ENCODE measurements at places on chromosomes 3 and 15.

- DNase-seq = no peak
These were observed 72.1 kb downstream of the LRIG1 start for GRCh38 chr3:66428733-66429132.

- no peak for DNase-seq
These were observed 527.2 kb downstream of the FOXP1 start for GRCh38 chr3:71056327-71056726.

- DNase-seq = no peak
These were observed 788.2 kb upstream of the ARPP21 start for GRCh38 chr3:34851137-34851536.

DNA sequence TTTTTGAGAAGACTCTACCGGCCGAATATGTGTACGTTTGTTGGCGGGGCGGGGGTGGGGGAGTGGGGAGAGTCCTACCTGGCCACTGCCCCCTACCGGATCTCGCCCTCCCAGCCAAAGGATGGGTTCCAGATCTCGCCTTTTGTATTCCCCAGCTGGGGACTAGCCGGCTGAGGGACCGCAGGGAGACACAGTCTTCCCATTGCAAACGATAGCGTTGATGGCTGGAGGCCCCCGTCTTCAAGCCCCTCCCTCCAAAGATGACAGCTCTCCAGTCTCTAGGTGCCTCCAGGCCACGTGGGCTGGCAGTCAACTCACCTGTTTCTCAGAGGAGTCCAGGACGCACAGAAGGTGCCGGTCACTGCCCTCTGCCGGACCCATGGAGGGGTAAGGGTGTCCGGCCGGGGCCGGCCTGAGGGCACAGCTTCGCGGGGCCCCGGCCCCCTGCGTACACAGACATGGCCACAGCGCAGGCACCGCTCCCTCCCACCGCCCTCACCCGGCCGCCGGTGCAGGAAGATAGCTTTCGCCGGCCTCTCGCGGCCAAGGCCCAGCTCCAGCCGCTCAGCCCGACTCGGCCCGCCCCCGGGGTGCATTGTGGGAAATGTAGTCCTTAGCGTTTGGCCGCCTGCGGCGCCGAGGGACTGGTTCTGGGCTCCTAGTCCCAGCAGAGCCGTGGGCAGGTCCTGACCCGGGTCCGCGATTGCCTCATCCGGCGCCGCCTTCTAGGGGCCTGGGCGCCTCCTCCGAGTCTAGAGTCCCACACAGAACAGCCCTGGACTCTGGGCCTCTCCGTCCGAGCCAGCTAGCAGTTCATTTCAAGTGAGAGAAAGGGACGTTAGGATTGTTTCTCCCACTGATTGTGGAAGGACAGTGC, at the start of gene MON1A:
Gene MON1A, minus strand, starts transcription at position 521 of the 877 bp plus-strand sequence. CDS start 16,465 bp downstream, outside the sequence.
- DNase-seq = peak; percentile 97

DNA sequence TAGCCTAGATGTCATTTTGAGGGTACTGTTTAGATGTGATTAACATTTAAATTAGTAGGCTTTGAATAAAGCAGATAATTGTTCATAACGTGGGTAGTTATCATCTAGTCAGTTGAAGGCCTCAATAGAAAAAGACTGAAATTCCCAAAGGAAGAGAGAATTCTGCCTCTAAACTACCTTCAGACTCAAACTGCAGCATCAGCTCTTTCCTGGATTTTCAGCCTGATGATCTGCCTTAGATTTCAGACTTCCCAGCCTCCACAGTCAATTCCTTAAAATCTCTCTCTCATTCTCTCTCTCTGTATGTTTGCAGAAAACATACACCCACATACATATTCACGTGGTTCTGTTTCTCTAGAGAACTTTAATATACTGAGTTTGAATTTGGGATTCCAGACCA, 58.0 kb upstream of the MBNL1 start:
- DNase-seq = no peak

Data from lower lobe of right lung (tissue), 2 donors.